Upper lobe of left lung (tissue), 6 donors: ENCODE measurements at places on chromosomes 1 and 21. TPM values are rescaled to one million over a fixed set of nuclear protein-coding genes. Genes with fewer than 3 reads are reported as not detected.
A peak's percentile ranks its signal among the peaks of the same experiment; 100 is the strongest.

- H3K4me1 ChIP-seq: peaks cover 10% of the 10 kb centered on the region
- H3K27me3 ChIP-seq: no peaks in the 10 kb centered on the region
- H3K36me3 ChIP-seq: peaks cover 21% of the 10 kb centered on the region
- H3K4me3 ChIP-seq: no peak within 1 kb of the TSS
- H3K27ac ChIP-seq: no peak within 1 kb of the TSS
Measured at GRCh38 chr1:46671554-46671953, at the start of gene TEX38. Gene TEX38 (plus strand): TSS chr1:46671854. CDS start chr1:46671935, 81 bp downstream.

DNA sequence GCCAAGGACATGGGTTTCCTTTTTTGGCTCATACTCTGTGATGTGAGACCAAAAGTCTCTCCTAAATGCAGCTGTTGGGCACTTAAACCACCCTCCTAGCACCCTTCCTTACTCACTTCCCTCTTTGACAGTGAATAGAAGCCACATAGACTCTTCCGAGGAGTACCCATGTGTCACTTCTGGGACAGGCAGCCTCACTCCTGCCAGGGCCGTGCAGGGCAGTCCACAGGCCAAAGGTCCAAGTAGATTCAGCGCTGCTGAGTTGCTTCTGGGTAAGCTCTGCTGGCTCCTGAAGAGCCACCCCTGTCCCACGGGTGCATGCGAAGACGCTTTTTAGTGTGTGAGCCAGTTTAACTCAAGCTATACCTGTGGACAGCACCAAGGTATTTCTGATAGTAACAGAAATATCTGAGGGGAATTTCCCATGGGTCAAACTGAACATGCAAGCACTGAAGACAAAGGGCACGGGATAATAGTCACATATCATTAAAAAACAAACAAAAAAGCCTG is 36.8 kb upstream of the BMP8B start:
- no peak for DNase-seq
- no peaks in the 10 kb centered on the region for H3K27me3 ChIP-seq
- H3K4me3 ChIP-seq: no peak overlapping the region
- no peak overlapping the region for H3K27ac ChIP-seq

GRCh38 chr1:67517046-67517445 is 86.8 kb upstream of the SERBP1 start:
- H3K27ac ChIP-seq: no peak overlapping the region
- no peaks in the 10 kb centered on the region for H3K4me1 ChIP-seq
- DNase-seq: no peak
- H3K27me3 ChIP-seq: no peaks in the 10 kb centered on the region
- no peaks in the 10 kb centered on the region for H3K36me3 ChIP-seq
- no peak overlapping the region for H3K4me3 ChIP-seq

DNA sequence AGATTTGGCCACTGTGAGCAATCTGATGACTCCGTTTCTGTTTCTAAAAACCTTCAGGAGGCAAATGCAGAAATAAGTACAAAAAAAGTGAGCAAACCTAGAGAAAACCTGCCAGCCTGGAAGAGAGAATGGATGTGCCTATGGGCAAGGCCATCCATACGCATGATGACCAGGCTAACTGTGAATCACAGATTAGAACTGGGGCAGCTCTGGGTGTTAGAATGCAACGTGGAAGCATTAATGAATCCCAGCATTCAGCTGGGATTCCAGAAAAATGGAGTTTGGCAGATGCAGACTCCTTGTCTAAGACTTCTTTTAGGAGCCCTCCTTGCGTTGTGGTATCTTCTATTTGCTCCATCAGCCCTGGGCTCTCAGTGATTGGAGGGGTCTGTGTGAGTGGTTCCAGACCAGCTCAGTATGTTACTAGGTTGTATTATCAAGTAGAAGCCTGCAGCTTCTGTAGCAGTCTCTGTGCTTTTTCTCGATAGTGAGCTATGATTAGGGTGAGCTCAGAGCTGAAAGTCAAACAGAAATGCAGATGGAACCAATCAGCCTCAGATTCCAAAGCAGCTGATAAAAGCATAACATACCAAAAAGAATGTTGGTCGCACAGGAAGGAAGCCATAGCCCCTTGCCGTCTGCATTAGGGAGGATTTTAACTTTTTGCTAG is 154.0 kb downstream of the PSMG1 start:
- H3K27me3 ChIP-seq: no peaks in the 10 kb centered on the region
- H3K27ac ChIP-seq: no peak overlapping the region
- peaks cover 11% of the 10 kb centered on the region for H3K4me1 ChIP-seq
- no peaks in the 10 kb centered on the region for H3K36me3 ChIP-seq

DNA sequence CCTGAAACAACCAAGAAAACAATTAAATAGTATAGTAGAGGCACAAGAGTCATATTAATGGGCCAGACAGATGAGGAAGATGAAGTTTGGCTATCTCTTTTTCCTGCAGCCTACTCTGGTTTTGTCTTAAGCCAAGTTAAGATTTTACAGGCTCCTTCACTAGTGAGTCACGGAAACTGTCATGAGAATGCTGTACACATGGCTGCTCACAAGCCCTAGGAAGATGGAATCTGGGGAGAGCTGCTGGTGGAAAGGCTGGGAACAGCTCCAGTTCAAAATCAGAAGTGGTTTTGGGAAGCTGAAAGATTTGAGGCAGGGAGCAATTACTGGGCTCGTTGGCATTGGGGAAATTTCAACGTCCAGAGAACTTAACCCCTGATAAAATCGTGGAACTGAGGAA is 46.4 kb upstream of the S1PR1 start:
- H3K27me3 ChIP-seq: no peaks in the 10 kb centered on the region
- no peak for DNase-seq
- no peaks in the 10 kb centered on the region for H3K36me3 ChIP-seq
- no peak overlapping the region for H3K27ac ChIP-seq
- H3K4me1 ChIP-seq: peaks cover 16% of the 10 kb centered on the region

DNA sequence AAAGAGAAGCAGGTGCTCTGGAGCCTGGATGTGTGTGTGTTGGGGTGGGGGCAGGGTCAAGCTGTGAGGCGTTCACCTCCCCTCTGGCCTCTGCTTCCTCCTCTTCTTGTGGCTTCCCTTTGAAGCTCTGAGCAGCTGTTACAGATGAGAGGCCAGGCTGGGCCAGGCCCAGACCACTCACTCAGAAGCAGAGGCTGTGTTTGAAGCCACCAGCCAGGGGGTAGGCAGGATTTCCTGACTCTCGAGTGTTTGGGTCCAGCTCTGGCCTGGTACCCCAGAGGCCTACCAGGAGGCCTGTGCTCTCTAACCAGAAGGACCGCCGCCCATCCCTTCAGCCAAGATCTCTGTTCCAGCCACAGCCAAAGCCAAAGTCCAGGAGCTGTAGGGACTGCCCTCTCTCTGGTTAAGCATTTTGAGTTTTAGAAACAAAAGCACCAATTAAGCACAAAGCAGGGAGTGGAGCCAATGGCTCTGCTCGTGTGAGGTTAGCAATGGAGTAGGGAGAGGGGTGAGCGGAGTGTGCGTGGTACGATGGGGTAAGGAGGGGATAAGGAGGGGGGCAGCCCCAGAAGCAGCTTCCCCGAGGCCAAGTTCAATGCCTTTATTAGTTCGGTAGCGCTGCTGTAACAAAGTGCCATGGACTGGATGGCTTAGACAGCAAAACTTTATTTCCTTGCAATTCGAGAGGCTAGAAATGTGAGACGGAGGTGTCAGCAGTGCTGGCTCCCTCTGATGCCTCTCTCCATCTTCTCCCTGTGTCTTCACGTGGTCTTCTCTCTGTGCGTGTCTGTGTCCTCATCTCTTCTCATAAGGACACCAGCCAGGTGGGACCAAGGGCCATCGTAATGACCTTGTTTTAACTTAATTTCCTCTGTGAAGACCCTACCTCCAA is 20.5 kb downstream of the RCSD1 start:
- peak overlapping the region; percentile 73 for H3K27ac ChIP-seq
- no peak overlapping the region for H3K4me3 ChIP-seq
- no peaks in the 10 kb centered on the region for H3K27me3 ChIP-seq
- DNase-seq: peak; percentile 54
- H3K4me1 ChIP-seq: peaks cover 43% of the 10 kb centered on the region

DNA sequence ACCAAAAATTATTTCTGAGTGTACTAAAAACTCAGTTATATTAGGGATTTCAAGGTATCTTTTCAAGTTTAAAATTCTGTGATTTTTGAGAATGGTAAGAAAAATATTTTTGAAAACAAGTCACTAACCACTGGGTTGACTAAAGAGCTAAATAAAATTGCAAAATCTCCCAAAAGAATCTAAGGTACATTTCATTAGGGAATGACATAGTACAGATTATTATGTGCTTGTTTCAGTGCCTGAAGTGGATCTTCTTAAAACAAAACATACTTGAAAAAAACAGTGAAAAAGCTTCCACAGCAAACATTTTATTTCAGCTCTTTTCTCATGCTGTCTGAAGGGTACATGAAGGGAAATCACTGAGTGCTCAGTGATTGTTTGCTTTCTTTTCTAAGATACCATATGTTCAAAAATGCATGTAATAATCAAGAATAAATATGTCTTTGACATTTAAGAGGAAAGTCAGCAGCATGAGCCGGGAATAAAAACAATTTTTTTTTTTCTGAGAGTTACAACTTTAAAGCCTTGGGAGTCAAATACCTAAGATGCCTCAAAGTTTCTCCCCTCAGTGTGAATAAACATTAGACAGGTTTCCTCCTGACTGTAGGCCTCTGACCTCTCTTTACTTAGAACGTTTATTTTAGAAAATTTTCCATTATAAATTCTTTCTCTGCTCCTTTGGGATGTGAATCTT is 200.7 kb downstream of the KCNT2 start:
- no peaks in the 10 kb centered on the region for H3K27me3 ChIP-seq
- H3K4me1 ChIP-seq: peaks cover 4% of the 10 kb centered on the region
- no peak overlapping the region for H3K4me3 ChIP-seq
- DNase-seq: no peak
- no peaks in the 10 kb centered on the region for H3K36me3 ChIP-seq

- DNase-seq: no peak
- H3K27me3 ChIP-seq: no peaks in the 10 kb centered on the region
- peak overlapping the region; percentile 89 for H3K4me3 ChIP-seq
- H3K27ac ChIP-seq: peak overlapping the region; percentile 99
- peaks cover 42% of the 10 kb centered on the region for H3K4me1 ChIP-seq
Measured at GRCh38 chr1:179881642-179882252, 338 bp upstream of the TOR1AIP1 start.

DNA sequence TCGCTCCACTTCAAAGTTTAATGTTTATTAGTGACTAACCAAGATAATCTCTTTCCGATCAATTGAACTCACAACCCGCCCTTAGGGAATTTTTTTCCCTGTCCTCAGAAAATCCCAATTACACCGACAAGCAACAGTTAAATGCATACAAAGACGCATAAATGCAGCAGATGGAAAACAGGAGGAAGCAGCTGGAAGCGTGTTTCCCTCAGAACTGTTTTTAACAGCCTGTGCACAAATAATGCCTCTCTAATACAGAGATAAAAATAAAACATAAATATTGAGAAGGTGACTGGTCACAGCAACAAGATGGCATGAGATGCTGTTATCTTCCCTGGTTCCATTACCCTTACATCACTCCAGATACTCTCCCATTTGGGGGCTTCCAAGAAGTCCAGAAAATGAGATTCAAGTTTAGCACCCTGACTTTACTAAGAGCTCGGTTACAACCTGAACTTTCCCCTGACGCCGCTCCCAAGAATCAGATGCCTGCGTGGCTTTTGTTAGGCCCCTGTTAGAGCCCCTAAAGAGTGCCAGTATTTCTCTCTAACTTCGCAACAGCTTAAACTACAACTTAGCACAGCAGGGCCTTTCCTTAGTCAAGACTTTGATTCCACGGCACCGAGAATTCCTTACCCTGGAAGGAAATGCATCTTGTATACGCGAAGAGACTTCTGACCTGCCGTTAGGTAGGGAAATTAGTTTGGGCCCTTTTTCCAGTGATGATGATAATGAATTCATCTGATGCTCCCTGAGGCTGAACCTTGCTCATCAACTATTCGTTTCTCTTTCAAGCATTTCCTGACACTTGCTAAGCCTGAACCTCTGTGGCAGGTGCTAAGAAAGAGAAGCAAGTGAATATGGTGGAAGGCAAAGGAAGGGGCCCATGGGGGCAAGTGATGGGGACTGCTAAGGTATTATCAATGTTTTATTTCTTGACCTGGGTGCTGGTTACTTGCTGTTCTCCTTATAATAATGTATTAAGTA is 137.7 kb upstream of the SMYD2 start:
- no peak overlapping the region for H3K4me3 ChIP-seq
- H3K27ac ChIP-seq: no peak overlapping the region
- no peaks in the 10 kb centered on the region for H3K36me3 ChIP-seq
- no peaks in the 10 kb centered on the region for H3K27me3 ChIP-seq

- H3K4me3 ChIP-seq: no peak overlapping the region
- DNase-seq: no peak
- H3K4me1 ChIP-seq: peaks cover 30% of the 10 kb centered on the region
- H3K27ac ChIP-seq: no peak overlapping the region
Measured at GRCh38 chr1:39788426-39788757, 273 bp downstream of the BMP8B start.

GRCh38 chr1:1063945-1064831 is 9.9 kb downstream of the RNF223 start:
- H3K36me3 ChIP-seq: no peaks in the 10 kb centered on the region
- no peak overlapping the region for H3K27ac ChIP-seq
- DNase-seq: peak; percentile 61

DNA sequence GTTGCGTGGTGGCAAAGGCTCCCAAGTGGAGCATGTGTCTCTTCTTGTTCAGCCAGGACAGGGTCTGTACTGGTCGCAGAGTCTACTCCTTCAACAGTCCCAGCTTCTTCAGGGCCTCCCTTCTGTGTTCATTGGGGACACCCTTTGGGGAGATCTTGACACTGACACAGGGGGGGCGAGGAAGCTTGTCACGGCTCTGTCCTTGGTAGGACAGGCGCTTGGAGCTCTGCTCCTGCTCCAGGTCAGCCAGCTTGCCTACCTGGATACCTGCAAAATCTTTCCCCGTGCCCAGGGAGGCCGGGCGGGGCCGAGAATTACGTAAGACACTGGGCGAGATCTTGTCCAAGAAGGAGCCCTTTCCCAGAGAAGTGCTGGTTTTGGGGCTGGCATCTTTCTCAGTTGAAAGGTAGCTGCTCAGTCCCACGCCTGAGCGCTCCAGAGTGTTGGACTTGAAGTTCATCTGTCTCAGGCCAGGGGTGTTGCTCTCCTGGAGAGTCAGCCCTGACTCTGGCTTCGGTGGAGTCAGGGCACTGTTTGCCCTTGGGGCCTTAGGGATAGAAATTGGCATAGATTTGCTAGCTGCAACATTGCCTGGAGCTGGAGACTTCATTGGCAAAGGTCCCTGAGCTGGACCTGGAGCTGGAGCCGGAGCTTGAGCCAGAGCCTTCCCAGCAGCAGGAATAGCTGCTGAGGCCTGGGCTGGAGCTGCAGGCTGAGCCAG is 10.5 kb downstream of the C1orf116 start:
- no peaks in the 10 kb centered on the region for H3K27me3 ChIP-seq
- H3K36me3 ChIP-seq: peaks cover 9% of the 10 kb centered on the region
- DNase-seq: peak; percentile 40

Gene COL9A2
- total RNA-seq: 4.2 TPM

Gene VANGL2
- 4.8 TPM for total RNA-seq

Gene RSPO1
- 2.7 TPM for total RNA-seq

Gene CITED4
- total RNA-seq: 8.4 TPM

Gene FPGT
- total RNA-seq: 15.3 TPM

Gene CORT
- total RNA-seq: not detected

Gene ELAVL4
- not detected for total RNA-seq

Gene PRR9
- not detected for total RNA-seq

Gene TFF2
- not detected for total RNA-seq
